ENCODE measurements at places on chromosomes 13 and 19.

GRCh38 chr13:51971520-51972426, 39.5 kb downstream of the ATP7B start:
- DNase-seq: no peak

DNA sequence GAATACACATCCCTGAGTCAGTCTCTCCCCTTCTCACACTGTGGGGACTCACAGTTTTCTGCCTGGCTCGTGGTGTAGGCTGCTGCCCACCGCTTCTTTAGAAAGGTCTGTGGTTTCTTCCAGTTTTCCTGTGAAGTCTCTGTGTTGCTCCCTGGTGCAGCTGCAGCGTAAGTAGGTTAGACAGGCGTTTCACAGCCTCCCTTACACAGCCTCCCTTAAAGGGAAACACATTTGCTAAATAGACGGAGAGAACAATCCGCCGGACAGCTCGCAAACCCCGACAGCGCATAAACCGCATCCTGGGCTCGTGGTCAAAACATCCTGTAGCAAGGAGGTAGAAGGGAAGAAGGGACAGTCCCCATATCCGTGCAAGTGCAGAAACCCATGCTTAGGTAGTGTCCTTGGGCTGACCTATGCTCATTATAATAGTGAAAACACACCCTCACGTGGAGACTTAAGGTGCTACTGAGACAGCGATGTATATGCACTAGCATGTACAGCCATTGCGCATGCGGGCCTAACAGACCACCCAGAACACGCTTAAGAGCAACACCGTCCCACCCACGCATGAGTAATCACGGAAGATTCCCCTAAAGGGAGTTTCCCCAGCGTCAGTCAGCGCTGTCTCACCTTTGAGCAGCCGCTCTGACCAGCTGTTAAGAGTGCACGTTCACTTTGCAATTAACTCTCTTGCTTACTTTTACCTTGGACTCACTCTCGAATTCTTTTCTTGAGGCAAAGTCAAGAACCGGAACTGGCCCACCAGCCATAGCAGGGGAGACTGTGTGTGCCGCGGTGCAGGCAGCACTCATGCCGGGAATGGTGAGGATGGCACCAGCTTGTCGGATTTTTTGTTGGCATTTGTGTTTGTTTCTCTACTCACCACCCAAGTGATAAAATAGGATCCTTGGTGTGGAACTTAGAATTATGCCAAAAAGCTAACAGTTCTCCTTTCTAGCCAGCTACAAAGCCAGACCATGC, 16.6 kb downstream of the SIGLEC8 start:
- no peak for DNase-seq

- no peak for DNase-seq
Observed at GRCh38 chr13:45103449-45103848, 16.9 kb upstream of the GTF2F2 start.

DNA sequence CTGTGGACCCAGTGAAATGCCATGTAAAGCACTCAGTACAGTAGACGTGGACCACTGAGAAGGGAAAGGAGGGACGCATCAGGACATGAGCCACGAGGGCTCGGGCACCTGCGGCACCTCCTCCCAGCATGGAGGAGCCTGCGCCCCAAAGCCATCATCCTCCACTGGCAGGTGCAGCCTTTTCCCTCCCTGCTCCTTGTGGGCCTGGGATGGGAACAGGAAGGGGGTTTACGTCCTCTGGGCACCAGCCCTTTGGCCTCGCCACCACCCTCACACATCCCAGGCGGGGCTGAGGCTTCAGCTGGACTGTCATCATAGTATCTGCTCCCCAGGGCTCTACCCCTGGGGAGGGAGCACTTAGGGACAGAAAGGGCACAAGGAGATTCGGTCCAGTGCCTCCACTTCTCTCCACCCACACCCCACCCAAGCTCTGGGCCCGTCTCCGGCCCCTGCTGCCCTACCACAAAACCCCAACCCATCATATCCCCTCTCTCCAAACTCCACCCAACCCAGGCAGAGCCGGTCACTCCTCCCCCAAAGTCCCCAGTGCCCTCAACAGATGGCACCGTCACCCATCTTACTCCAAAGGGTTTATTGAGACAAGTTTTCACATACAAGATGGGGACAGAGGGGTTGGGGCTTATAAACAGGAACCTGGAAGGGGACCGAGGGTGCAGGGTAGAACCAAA, 2.2 kb upstream of the PRKD2 start:
- no peak for DNase-seq

GRCh38 chr19:46728208-46728607, 11.3 kb upstream of the PRKD2 start:
- no peak for DNase-seq

DNA sequence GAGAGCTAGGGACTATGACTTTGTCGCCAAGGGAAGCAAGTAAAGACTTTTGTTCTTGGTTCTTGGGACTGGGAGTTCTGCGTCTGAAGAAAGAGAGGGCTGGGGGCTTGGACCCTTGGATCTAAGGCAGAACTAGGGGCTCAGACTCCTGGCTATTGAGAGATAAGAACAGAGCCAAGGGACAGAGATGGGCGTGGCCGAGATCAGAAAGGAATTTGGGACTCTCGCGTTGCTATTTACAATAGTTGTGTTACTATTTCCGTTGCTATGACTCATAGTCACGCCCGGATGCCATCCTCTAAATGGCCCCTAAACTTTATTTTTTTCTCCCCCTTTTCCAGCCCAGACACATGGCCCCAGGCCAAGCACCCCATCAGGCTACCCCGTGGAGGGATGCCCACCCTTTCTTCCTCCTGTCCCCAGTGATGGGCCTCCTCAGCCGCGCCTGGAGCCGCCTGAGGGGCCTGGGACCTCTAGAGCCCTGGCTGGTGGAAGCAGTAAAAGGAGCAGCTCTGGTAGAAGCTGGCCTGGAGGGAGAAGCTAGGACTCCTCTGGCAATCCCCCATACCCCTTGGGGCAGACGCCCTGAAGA, 759 bp downstream of the PPP1R15A start:
- DNase-seq: peak; percentile 86

- DNase-seq: no peak
Observed at GRCh38 chr19:36182612-36183244, 30.5 kb upstream of the COX7A1 start.

DNA sequence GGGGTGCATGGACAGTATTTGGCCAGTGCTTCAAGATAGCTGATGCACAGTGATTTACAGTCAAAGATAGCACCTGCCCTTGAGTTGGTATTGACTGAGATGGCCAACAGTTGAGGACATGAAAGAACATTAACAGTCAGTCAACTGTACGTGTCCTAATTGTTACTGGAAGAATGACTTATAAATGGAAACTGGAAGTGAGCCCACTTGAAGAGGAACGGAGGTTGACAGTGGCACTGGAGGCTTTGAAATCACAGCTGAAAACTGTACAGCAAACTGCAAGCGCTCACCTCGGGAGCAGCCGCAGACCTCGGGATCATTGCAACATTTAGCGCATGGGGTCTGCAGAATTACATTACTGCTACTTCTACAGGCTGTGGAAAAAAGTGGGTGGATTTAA, 77.1 kb downstream of the GGACT start:
- DNase-seq: no peak

DNA sequence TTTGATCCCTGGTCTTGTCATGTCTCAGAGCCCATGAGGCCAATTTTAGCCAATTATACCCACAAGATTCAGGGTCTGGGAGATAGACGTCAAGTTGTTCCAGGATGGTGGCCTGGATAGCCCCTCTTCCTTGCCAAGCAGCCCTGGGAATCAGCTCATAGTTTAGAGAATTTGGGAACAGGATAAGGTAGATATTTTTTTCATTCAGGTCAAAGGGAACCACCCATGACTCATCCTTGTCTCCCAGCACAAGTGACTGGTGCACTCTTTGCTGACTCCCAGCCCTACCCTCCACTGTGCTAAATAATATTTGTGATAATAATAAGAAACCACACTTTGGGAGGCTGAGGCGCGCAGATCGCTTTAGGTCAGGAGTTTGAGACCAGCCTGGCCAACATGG, 17.1 kb upstream of the S1PR4 start:
- DNase-seq: no peak

- DNase-seq: no peak
Observed at GRCh38 chr19:5480427-5480836, 25.2 kb downstream of the ZNRF4 start.

DNA sequence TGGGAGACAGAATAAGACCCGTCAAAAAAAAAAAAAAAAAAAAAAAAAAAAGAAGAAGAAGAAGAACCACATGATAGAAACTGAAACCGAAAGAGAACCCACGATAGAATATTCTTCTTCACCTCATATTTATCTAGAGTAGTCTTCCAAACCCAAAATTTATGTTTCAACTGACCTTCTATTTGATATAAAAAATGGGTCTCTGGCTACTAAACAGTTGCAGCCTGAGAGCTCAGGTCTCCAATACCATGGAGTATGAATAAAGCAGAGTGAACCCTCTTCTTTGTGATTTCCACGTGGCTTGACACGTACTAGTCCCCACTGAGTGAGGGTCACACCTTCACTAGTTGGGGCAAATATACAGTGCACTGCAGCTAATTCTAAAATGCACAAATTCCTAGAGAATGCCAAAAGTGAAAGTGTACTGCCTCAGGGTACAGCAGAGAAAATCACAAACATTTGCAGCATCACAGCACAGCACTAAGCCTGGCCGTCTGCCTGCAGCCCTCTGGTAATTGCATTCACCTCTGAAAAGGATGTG, 30.8 kb upstream of the RFC3 start:
- DNase-seq: no peak

GRCh38 chr13:27830010-27830409, 37.7 kb downstream of the GSX1 start:
- DNase-seq: peak; percentile 6

- DNase-seq: no peak
Observed at GRCh38 chr13:33207615-33207961, 78.0 kb downstream of the STARD13 start.

DNA sequence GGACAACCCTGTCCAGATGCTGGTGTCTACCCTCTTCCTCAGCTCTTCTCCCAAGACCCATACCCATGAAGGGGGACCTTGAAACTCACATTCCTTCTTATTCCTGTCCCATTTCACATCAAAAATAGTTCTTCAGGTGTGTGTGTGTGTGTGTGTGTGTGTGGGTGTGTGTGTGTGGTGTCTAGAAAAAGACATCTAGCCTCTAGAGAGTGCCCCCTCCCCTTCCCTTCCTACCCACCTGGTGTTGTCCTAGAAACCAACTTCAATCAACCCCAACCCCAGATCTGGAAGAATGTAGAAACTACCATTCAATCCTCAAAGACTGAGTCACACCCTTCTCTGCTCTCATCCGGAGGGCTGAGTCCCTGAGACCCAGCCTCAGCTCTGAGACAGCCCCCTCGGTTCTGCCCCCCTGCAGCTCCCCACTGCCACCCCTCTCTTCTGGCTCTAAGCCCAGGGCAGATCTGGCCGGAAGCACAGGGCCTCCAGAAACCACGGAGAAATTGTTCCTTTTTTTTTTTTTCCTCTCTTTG, 3.5 kb downstream of the KCNN4 start:
- no peak for DNase-seq

- DNase-seq: peak; percentile 45
Observed at GRCh38 chr13:48580185-48580803, 47.4 kb upstream of the RCBTB2 start.

DNA sequence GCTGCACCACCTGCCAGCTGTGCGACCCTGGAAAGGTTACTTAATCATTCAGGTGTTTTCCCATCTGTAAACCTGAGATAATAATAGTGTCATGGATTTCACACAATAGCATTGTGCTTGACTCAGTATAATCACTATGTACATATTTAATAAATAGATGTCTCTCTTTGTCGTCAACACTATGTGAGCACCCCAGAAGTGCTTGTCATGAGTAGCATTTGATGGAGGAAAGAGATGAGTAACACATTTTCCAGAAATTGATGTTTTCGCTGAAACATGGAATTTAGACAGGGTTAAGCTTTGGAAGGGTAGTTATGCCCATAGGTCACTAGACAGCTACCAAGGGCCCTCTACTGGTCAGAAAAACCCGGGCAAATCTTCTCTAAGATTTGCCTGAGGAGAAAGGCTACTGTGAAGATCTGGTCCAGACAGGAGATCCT, 9.5 kb upstream of the MBNL2 start:
- DNase-seq: no peak

GRCh38 chr19:17095141-17095919, 19.8 kb downstream of the MYO9B start:
- DNase-seq: peak; percentile 77

DNA sequence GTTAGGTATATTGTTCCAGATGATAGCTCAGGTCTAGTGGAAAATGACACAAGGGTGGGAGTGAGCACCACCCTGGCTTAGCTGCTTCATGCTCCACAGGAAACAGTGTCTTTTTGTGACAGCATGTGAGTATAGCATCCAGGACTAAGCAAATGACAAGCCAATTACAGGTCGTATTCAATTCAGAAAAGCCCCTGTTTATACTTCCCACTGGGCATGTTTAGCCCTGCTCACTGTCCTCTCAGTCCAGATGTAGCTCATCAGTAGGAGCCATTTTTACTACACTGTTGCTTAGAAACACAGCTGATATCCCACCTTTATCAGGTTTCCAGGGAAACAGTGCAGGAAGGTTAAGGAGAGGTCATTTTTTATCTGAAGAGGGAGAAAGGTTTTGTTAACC, 8.0 kb downstream of the ABHD13 start:
- no peak for DNase-seq

- no peak for DNase-seq
Observed at GRCh38 chr13:108227651-108228272, 9.6 kb downstream of the ABHD13 start.

DNA sequence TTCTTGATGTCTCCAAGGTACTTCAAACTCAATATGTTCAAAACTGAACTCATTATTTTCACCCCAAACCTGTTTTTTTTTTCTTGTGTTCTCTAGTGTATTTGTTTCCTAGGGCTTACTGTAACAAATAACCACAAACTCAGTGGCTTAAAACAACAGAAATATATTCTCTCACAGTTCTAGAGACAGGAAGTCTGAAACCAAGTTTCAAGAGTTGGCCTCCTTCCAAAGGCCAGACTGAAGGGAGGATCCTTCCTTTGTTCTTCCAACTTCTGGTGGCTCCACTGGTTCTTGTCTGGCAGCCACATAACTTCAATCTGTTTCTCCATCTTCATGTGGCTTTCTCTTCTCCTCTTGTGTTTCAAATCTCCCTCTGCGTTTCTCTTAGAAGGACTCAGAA, 62.0 kb upstream of the PDCD5 start:
- no peak for DNase-seq

DNA sequence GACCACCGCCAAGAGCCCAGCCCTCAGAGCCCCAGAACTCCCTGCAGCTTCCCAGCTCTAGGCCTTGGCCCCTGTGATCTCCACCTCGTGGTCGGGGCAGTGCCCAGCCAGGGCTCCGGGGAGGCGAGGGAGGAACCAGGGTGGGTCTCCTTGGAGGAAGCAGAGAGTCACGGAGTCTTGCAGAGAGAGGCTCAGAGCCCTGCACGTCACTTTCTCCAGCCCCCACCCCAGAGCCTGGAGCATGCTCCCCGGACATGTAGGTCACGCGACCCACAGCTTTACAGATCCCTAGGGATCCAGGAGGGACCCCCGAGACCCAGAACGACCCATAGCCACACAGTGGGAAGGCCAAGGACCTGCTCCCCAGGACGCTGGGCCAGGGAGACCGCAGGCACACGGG, 11.9 kb downstream of the GADD45B start:
- DNase-seq: no peak

- DNase-seq: no peak
Observed at GRCh38 chr13:49935171-49936074, 717 bp downstream of the SPRYD7 start.

Data from thoracic aorta (tissue), 2 donors.